ENCODE measurements at places on chromosomes 12 and 14. TPM values are rescaled to one million over a fixed set of nuclear protein-coding genes. Genes with fewer than 3 reads are reported as not detected.

Gene TAS2R30
- 22.7 TPM for total RNA-seq

- no peaks in the 10 kb centered on the region for H3K4me1 ChIP-seq
- H3K27me3 ChIP-seq = no peaks in the 10 kb centered on the region
- no peak overlapping the region for H3K4me3 ChIP-seq
- no peak for DNase-seq
Observed at GRCh38 chr14:50099335-50099734, 17.0 kb downstream of the VCPKMT start.

DNA sequence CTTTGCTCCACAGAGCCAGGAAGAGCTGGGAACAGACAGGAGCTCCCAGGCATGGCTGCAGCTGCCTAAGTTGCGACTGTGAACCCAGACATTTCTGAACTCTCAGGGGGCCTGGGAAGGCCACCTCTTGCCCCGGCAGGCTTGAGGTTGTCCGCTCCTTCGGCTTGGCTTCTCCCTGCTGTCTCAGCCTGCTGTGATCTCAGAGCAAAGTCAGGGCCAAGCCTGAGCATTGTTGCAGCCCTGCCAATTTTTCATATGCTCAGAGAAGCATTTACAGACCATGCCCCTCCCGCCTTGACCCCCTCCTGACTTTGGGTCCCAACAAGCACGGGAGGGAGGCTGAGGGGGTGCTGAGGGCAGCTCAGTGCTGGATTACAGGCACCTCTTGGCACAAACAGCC is 1439.1 kb upstream of the FLRT2 start:
- H3K4me1 ChIP-seq = no peaks in the 10 kb centered on the region
- no peak overlapping the region for H3K27ac ChIP-seq
- no peaks in the 10 kb centered on the region for H3K36me3 ChIP-seq
- H3K4me3 ChIP-seq = no peak overlapping the region
- DNase-seq = no peak

DNA sequence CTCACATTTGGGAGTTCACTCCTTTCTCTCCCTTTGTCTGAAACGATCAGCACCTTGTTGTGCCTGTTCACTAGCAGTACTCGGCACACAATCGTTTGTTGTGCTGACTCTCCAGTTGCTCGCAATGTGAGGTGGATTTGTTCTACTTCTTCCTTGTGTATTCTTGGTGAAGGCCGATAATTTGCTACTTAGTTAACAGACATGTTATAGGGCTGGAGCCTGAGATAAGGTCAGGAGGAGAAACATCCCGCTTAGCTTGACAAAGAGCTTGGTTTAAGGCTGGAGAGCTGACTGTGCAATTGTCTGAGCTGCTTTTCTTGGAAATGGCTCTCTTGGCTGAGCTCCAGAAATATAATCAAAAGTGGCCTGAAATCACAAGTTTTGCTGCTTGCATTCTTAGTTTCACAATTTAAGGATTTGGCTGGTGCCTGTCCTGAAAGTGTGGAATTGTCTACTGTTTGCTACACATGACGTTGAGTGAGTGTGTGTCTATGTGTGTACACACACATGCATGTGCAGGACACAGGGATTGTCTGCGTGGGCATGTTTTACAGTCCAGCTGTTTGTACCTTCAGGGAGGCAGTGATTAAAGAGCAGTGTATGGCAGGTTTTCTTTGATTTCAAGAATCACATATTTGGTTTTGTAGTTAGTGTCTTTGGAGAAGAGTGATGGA is 77.7 kb downstream of the ARF6 start:
- DNase-seq = peak; percentile 15
- H3K4me1 ChIP-seq = peaks cover 33% of the 10 kb centered on the region
- H3K36me3 ChIP-seq = no peaks in the 10 kb centered on the region
- peak overlapping the region; percentile 5 for H3K27ac ChIP-seq
- no peaks in the 10 kb centered on the region for H3K27me3 ChIP-seq
- H3K4me3 ChIP-seq = no peak overlapping the region

DNA sequence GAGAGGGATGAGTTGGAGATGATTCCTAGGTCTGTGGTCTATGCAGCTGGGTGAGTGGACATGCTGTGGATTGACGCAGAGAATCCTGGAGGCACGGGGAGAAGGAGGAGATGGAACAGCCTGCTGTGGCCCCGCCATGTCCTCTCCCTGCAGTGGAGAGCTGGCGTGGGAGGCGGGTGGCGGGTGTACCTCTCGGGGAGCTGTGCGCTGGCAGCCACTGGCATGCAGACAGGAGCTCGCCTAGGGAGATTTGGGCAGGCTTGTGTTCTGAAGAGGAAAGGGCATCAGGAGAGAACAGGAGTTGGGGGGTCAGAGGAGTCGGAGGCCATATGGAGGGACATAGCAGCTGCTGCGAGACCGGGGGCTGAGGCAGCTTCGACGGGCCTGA is 56.1 kb downstream of the TECPR2 start:
- no peaks in the 10 kb centered on the region for H3K4me1 ChIP-seq
- H3K27me3 ChIP-seq = no peaks in the 10 kb centered on the region
- no peak for DNase-seq

DNA sequence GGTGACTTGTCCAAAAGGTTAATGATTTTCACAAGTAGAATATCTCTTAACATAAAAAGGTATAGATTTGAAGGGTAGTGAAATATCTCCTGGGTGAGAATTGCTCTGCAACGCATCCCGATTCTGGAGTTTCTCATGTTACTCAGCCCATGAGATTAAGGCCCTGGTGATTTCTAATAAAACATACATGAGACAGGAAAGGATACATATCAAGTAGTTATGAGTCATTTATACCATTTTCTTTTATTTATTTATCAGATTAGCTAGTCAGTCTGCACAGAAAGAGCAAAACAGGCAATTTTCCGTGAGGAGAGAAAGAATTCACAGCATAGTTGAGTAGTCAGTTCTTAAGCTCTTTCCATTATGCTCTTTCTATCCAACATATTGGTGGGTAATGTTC is 535.6 kb upstream of the ATP2B1 start:
- no peak overlapping the region for H3K4me3 ChIP-seq
- peaks cover 4% of the 10 kb centered on the region for H3K4me1 ChIP-seq
- no peaks in the 10 kb centered on the region for H3K27me3 ChIP-seq
- no peak overlapping the region for H3K27ac ChIP-seq
- DNase-seq = no peak

DNA sequence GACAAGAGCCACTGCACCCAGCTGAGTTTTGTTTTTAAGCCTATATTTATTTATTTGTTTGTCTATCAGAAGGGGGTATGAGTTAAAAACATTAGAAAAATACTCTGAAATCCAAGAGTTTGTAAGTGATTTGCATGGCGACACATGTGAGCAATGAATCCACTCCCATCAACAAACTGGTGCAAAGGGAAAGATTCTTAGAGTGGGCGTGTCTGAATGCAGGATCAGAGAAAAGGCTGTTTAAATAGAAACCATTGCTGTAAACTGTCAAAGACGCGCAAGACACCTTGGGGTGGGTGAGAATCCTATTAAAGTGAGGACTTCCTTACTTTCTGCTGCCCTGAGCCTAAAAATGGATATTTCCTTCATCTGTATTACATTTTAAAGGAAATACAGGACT is 51.9 kb downstream of the ZFYVE26 start:
- peaks cover 63% of the 10 kb centered on the region for H3K36me3 ChIP-seq
- no peaks in the 10 kb centered on the region for H3K27me3 ChIP-seq
- no peaks in the 10 kb centered on the region for H3K4me1 ChIP-seq
- no peak for DNase-seq
- H3K27ac ChIP-seq = no peak overlapping the region
- no peak overlapping the region for H3K4me3 ChIP-seq

GRCh38 chr14:30005114-30005808 is 77.6 kb upstream of the PRKD1 start:
- no peak overlapping the region for H3K27ac ChIP-seq
- DNase-seq = no peak
- H3K36me3 ChIP-seq = no peaks in the 10 kb centered on the region
- no peaks in the 10 kb centered on the region for H3K4me1 ChIP-seq
- no peaks in the 10 kb centered on the region for H3K27me3 ChIP-seq

GRCh38 chr14:71856199-71856919 is 75.9 kb upstream of the RGS6 start:
- H3K36me3 ChIP-seq = no peaks in the 10 kb centered on the region
- H3K4me3 ChIP-seq = no peak overlapping the region
- no peak for DNase-seq
- no peaks in the 10 kb centered on the region for H3K4me1 ChIP-seq
- H3K27me3 ChIP-seq = no peaks in the 10 kb centered on the region

- no peak for DNase-seq
- H3K27ac ChIP-seq = peak overlapping the region; percentile 73
- H3K4me3 ChIP-seq = peak overlapping the region; percentile 54
- H3K36me3 ChIP-seq = no peaks in the 10 kb centered on the region
- no peaks in the 10 kb centered on the region for H3K27me3 ChIP-seq
Observed at GRCh38 chr12:30753751-30754382, 884 bp downstream of the CAPRIN2 start.

DNA sequence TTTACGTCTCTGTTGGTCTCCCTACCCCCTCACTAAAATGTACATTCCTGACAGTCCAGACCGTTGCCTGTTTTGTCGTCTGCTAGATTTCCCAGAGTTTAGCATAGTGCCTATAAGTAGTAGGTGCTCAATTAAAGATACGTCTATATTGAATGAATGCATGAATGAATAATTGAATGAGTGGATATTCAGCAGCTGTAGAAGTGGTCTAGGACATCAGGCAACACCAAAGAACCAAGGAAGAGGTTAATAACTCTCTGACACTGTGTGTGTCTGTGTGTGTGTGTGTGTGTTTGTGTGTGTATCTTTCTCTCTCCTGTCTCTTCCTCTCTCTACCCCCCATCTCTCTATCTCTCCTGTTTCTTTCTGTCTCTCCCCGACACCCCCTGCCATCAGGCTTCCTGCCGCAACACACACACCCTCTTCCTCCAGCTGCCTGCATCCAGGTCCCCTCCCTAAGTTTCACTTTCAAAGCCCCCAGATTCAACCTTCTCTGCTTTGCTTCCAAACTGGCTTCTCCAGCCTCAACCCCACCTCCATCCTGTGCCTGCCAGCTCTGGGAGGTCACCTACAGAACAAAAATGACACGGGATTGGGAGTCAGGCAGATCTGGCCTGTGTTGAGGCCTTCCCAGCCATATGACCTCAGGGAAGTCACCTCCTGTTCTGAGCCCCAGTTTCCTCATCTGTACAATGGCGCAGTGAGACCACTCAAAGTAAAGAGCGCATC is 119.9 kb upstream of the NCOR2 start:
- DNase-seq = no peak
- H3K4me1 ChIP-seq = peaks cover 40% of the 10 kb centered on the region
- peak overlapping the region; percentile 0 for H3K27ac ChIP-seq
- no peaks in the 10 kb centered on the region for H3K36me3 ChIP-seq

DNA sequence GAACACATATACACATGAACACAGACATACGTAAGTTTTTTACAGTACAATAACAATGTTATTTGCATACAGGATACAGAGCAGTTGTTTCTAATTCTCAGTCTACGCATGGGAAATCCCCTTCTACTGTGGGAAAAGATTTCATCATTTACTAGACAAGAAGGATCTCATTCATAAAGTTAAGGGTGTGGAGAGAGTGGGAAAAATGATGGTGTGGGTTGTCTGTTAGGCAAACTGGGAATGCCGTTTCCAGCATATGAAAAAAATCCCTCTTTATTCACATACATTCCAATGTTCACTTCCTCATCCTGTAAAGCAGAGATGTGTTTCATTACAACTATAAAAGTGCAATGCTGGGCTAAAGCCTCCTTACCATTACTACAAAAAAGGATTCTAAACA is 120.9 kb downstream of the SINHCAF start:
- H3K4me3 ChIP-seq = no peak overlapping the region
- no peaks in the 10 kb centered on the region for H3K4me1 ChIP-seq
- no peak for DNase-seq

Gene RASAL1
- 42.9 TPM for total RNA-seq

DNA sequence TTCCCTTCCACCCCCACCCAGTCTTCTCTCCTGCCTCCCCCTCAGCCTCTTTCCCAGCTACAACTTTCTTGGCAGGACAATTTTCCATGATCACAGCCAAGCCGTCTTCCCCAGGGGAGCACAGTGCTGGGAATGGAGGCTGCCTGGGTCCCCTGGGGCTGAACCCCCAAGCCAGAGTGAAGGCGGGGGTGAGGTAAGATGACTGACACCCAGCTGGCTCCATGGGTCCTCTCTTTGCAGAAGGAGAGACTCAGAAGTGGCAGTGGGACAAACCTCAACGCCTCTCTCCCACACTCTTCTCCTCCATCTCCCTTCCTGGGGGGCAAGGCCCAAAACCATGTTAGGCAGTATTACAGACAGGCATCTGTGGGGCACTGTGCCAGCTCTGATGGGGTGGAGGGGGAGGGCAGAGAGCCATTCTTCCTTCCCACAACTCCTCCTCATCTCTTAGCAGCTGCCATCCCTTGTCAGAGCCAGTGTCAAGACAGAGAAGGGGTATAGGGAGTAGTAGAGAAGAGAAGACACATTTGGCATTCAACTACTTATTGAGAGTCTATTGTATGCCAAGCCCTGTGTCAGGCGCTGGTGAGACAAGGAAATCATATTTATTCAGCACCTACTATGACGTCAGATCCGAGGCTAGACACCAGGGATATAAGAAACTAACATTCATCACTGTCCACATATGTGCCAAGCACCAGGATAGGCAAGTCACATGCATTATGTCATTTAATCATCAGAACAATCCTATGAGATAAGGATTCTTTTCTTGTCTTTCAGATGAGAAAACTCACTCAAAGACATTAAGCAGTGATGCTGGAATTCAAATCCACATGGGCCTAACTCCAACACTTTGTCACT is 3.6 kb downstream of the ITGA7 start:
- H3K27me3 ChIP-seq = no peaks in the 10 kb centered on the region
- H3K27ac ChIP-seq = no peak overlapping the region
- H3K36me3 ChIP-seq = no peaks in the 10 kb centered on the region
- peaks cover 15% of the 10 kb centered on the region for H3K4me1 ChIP-seq
- no peak for DNase-seq

DNA sequence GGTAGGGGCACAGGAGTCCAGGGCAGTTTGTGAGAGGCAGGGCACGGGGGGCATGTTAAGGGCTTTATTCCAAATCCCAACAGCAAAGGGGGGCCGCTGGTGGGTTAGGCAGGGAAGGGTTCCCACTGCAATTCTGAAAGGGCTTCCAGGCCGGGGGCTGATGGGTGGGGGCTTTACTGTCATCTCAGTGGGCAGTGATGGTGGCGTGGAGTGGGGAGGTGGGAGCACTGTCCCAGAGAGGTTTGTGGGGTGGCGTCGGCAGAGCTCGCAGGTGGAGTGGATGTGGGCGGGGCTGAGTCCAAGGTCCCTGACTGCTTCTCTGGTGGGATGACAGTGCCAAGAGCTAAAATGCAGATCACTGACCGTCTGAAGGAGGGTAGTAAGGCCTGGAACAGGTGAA is 121.6 kb upstream of the EVL start:
- no peak overlapping the region for H3K27ac ChIP-seq
- H3K4me3 ChIP-seq = no peak overlapping the region
- no peaks in the 10 kb centered on the region for H3K36me3 ChIP-seq
- no peak for DNase-seq
- peaks cover 12% of the 10 kb centered on the region for H3K4me1 ChIP-seq
- no peaks in the 10 kb centered on the region for H3K27me3 ChIP-seq

DNA sequence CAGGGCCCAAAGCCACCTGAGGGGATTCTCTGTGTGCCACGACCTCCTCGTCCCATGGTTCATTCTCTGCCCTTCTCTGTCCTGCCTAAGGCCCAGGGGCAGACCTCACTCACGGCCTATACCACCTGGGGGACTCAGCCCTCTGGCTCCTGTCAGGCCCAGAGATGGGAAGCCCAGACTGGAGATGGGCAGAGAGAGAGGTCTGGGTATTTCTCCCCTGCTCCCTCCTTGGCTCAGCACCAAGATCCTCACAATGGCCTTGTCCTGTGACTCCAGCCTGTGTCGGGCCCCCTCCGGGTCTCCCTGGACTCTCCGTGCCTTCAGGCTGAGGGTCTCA is 46.9 kb upstream of the BCL11B start:
- DNase-seq = no peak
- H3K36me3 ChIP-seq = no peaks in the 10 kb centered on the region
- H3K4me3 ChIP-seq = no peak overlapping the region
- no peak overlapping the region for H3K27ac ChIP-seq
- H3K27me3 ChIP-seq = no peaks in the 10 kb centered on the region

All from thyroid gland (tissue), 4 donors.